ENCODE measurements at places on chromosomes 12 and 14.

GRCh38 chr12:69694123-69694522 lies 5.0 kb downstream of the BEST3 start:
- no peak for DNase-seq

- DNase-seq: no peak
Observed at GRCh38 chr14:95946867-95947266, 70.2 kb downstream of the TUNAR start.

DNA sequence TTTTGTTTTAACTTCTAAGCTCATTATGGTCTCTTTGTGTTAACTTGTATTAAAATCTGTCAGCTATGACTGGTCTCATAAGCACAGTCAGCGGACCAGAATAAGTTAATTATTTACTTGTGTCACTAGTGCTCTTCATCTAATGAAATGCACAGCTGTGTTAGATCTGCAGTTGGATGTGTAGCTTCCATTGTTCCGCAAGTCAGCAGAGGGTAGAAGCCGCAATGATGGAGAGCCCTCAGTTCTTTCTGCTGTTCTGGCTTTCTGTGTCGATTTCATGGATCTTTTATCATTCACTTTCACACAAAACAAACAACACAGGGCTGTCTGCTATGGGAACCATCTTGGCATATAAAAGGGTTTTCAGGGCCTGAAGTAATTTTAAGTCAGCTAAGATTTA lies 89.3 kb upstream of the RFX4 start:
- no peak for DNase-seq

GRCh38 chr12:21337453-21337852 lies 2.7 kb upstream of the SLCO1A2 start:
- DNase-seq: no peak

- no peak for DNase-seq
Observed at GRCh38 chr12:65742018-65743010, 82.0 kb upstream of the HMGA2 start.

DNA sequence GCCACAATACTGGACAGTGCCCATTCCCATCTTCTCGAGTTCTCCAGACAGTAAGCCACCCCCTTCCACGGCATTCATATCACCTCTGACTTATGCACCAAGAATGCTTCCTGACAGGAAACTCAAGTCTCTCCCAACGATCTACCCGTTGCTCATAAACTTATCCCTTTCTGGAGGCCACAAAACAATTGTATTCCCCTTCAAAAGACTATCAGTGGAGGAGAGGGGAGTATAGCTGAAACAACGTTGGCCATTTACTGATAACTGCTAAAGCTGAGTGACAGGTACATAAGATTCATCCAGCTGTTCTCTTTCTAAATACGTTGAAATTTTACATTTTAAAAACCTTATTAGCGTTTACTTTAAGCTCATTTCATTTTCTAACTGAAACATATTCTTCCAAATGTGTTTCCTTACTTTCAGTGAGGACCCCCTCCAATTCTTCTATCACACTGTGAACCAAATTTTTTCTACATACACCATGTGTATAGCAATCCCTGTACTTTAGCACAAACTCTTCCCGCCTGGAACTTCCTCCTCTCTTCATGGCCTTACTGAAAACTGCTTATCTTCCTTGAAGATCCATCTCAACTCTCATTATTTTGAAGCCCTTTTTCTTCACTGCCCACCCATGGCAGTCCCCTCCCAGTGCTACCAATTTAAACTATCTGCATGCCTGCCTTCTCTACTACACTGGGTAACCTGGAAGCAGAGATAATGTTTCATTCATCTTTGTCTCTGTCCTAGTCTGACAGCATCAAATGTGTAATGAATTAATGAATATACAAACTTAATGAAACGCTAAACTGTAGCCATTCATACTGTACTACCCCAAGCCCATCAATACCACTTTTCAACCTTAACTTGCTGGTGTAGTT lies 28.8 kb downstream of the ATXN2 start:
- no peak for DNase-seq

DNA sequence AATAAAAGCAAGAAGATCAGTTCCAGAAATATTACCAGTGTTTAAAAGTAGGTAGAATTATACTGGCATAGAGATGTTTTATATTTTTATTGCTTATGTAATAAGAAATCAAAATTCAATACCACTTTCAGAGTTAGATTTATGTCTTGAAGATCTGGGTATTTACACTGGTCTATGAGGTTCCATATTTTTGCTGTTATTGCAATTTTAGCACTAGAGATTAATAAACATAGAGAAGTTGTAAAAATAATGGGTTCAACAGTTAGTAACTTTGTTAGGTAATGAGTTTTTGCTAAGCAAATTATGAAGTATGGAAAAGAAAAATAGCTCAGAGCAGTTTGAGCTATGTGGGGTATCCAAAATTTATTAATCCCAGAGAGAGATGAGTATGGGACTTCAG lies 188.1 kb downstream of the SYT10 start:
- DNase-seq: no peak

GRCh38 chr14:42023452-42023851 lies 416.8 kb downstream of the LRFN5 start:
- no peak for DNase-seq

DNA sequence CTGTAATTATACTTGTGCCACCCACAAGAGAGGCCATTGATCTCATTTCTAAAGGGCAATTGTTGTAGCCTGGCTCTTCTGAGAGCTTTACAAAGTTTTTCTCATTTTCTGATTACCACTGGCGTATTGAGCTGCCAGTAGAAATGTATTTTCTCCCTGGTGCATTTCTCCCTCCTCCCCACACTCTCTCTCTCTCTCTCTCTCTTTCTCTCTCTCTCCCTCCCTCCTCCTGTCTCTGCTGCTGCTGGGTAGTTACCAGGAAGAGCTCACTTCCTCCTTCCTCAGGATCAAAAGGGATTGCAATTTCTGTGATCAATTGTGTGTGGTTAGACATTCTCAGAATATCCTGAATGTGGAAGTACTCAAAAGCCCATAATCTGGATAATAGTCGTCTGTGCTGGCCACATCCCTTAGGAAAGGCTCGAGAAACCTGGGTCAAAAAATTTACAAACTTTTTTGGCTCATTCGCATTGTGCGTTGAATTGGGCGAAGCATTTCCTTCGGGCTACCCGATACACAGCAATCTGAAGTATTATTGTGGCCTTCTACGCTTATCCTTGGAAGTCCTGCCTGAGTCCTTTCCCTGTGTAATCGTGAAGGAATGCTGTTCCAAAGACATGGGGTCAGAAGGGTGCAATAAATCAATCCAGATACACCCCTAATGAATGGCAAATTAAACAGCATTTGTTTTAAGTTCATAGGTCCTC lies 254.8 kb downstream of the MSRB3 start:
- DNase-seq: no peak

- DNase-seq: no peak
Observed at GRCh38 chr14:51807356-51807755, 53.1 kb upstream of the GNG2 start.

Measured in vagina (tissue), 2 donors.